ENCODE measurements at places on chromosomes 6 and 20.
A peak's percentile ranks its signal among the peaks of the same experiment; 100 is the strongest.

DNA sequence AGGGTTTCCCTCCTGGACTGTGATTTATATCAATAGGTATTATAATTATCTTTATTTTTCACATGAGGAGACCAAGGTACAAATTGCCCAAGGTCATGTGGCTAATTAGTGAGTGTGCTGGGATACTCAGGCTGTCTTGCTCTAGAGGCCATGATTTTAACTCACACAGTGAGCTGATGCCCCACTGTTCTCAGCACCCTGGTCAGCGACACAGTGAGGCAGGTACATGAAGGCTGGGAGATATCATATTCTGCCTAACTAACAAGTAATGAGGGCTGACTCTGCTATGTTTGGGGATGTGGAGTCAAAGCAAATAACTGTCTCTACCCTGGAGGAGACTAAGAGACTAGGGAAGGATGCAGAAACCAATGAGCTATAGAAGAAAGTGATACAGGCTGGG, 501.1 kb downstream of the PTPRT start:
- DNase-seq, result no peak

DNA sequence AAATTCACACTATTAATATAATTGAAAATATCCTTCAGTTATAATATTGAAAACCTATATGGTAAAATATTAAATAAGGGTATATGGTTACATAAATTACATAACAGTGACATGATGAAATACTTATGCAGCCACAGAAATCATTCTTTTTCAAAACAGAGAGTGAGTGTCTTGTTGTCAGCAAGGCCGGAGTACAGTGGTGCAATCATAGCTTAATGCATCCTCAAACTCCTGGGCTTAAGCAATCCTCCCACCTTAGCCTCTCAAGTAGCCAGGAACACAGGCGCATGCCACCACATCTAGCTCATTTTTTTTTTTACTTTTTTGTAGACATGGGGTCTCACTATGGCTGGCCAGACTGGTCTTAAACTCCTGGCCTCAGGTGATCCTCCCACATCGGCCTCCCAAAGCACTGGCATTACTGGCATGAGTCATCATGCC, 40.4 kb downstream of the FAM8A1 start:
- DNase-seq, result no peak

- DNase-seq, result peak; percentile 41
These were observed 746 bp downstream of the NUP153 start for GRCh38 chr6:17705778-17706579.

- no peak for DNase-seq
These were observed 2.6 kb downstream of the GFOD1 start for GRCh38 chr6:13484827-13485226.

GRCh38 chr6:25322692-25323091, 43.5 kb downstream of the CARMIL1 start:
- no peak for DNase-seq

DNA sequence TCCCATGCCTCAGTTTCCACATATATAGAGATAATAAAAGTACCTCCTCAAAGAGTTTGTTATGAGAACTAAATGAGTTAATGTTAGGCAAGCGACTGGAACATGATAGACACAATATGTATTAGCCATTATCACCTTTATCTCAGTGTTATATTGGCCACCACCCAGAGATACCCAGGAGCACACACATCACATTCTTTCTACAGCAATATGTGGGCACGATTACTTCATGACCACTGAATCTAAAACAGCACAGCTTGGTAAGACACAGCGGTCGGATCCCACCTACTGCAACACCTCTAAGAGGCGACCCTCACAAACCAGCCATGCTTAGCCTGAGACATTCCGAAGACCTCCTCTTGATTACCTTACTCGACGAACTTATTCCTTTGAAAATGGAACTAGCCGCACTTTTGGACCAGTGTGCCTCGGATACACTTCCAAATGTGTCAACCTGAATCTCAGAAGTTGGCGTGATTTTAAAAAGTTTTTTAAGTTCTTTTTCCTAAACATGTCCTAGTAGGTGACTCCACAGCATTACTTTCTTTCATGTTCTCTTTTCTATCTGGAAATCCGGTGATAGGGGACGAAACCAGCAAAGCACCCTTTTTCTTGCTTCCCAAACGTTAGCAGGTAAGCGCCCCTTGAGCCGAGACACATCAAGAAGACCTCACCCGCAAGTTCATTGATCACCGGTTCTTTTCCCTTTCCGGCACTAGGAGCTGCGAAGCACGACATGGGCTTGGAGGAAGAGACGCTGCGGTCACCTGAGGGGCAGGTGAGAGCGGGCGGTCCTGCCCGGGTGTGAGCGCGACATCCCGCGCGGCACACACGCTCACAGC, 923 bp downstream of the GMDS start:
- DNase-seq, result no peak

- no peak for DNase-seq
These were observed 697 bp downstream of the PPT2 start for GRCh38 chr6:32154514-32155161.

DNA sequence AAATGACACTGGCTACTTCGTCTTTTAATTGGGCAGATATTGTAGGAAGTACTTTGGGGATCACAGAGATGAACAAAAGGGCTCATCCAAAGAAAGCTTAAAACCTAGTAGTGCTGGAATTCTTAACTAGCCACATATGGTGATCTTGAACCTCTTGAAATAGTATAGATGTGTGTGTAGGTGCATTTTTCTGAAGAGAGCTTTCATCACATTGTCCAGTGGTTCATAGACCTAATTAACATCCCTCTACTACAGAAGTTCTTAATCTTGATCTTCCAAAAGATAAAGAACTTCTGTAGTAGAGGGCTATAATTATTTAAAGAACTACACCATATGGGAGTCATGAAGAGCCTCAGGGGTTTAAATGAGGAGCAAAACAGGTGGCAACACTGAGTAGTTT, 2.3 kb upstream of the PRIM2 start:
- DNase-seq, result no peak

GRCh38 chr6:56851074-56851473, 103.8 kb upstream of the BEND6 start:
- DNase-seq, result peak; percentile 71

DNA sequence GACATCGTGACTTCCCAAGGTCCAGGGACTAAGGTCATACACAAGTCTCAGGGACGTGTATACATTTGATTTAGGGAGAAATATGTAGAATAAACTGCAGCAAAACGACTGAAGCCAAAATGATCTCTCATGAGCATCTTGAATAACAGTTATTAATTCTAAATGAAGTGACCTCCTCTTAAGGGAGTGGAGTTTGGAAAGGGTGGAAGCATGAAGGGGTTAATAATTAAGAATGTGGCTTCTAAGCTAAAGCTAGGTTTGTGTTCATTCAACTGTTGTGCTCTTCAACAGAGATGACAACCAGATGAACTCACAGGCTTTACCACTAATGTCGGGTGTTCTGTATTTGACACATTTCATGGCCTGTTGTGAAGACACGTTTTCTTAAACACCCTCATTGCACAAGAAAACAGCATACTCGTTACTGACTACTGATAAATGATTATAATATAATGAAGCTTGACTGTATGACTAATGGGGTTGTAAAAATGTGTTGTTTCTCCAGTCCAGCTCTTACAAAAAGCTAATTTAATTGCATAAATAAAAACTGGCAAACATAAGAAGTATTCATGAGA, 1.5 kb downstream of the PPP1R14C start:
- no peak for DNase-seq

DNA sequence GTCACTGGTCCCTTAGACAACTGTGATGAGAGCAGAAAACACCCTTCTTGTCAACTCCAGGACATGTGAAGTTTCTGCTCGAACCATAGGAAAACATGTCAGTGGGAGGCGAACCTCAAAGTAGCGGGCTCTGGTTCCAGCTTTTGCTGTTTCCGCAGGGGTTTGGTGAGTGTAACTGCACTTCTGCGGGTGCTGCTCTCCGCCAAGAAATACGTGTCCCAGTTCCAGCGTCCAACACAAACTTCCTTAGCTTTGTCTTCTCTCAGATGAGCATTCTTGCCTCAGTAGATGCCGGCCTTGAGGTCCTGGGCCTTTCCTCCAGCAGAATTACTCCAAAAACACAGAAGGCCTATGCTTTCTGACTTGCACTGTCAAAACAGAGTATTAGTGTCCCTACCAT, 156.3 kb downstream of the FNDC1 start:
- DNase-seq, result no peak

DNA sequence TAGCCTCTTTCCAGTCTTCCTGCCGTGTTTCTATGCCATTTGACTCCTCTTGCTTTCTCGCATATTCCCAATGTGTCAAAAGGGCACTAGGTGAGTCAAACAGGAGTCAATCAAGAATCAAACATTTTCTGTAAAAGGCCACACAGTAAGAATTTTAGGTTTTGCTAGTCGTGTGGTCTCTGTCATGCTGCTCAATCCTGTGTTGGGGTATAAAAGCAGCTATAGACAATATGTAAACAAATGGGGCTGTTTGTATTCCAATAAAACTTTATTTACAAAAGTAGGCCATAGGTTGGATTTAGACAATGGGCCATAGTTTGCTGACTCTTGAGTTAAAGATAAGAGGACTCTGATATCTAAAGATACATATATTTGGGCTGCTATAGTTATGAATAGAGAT, 235.4 kb upstream of the BTBD3 start:
- no peak for DNase-seq

DNA sequence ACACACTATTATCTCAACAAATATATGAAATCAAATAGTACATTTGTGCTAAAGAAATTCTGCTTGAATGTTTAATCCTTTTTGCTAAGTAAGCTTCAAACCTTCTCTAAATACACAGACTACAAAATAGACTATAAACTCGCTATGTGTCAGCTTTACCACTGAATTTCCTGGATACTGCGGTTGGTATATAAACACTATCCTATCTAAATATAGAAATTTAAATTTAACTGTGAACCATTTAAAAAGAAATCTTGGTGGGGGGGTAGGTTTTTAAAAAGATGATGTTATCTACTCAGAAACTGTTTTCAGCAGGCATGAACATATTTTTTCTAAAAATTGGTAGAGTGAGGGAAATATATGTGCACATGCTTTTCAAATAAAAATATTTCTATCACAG, 306.5 kb upstream of the RUNX2 start:
- no peak for DNase-seq

- no peak for DNase-seq
These were observed 56.6 kb downstream of the SYTL3 start for GRCh38 chr6:158706369-158706982.

DNA sequence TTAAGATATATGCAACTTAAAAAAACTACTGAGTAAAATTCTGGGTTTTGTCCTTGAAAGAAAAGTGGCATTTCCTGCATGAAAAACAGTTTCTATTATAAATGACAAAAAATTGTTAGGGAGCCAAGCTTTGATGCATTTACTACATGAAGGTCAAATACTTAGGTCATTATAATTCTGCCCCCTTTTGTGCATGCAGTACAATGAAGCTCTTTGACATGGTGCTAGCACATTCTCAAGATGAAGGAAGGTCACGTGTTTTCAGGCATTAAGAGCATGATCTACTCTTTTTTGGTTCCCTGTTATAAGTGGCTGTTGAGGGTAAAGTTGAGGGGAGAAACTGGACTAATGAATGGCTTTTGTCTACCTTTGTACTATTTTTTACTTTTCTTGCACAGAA, 72.7 kb downstream of the FOXO3 start:
- DNase-seq, result no peak

GRCh38 chr20:14955399-14955798, 618.0 kb upstream of the FLRT3 start:
- DNase-seq, result no peak

GRCh38 chr20:44765701-44766347, 20.2 kb downstream of the KCNK15 start:
- DNase-seq, result no peak

- DNase-seq, result no peak
These were observed 40.3 kb downstream of the NCR2 start for GRCh38 chr6:41375598-41376151.

DNA sequence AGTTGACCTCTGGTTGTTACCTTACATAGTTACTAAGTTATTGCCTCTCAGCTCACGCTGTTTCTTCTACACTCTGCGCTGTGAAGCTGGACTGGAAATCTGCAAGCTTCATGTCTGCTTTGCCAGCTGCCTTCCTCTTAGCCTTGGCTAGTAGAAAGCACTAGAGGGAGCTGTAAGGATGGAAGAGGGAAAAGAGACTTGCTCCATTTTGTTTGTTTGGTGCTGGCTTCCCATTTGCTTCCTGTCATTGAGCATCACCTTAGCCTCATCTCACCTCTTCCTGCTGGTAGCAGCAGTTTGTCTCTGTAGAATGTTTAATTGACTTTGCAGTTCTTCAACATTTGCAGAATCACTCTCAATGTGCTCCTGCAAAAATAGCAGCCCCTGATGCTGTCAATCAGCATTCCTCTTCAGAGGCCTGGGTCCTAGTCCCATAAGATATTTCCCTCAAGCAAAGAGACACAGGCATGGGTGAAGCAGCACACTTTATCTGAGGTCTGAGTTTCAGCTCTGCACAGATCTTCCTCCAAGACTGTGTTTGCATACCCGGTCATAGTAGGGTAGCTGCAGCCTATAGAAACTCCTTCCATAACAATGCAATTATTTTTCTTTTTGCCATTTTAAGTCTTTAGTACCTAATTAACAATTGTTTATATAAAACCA, 302.2 kb upstream of the EPHA7 start:
- DNase-seq, result no peak

GRCh38 chr6:34055223-34055933, 90.5 kb downstream of the GRM4 start:
- DNase-seq, result peak; percentile 28

DNA sequence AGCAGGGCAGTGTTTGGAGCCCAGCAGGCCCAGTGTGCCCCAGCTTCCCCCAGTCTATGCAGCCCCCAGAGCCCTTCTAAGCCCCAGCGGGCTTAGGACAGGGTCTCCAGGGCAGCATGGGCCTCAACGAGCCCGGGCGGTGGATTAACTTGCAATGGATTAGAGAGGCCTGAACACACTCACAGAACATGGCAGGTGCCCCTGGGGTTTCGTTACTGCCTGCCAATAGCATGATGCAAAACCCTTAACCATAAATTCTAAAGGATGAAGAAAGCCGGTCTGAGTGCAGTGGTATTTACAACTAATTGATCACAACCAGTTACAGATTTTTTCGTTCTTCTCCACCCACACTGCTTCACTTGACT, 18.9 kb downstream of the ENTPD6 start:
- DNase-seq, result no peak

GRCh38 chr6:21235162-21235561, 358.4 kb upstream of the SOX4 start:
- no peak for DNase-seq

- DNase-seq, result no peak
These were observed 177.6 kb downstream of the UST start for GRCh38 chr6:148924226-148925012.
